Kidney (tissue), 22 donors: ENCODE measurements at places on chromosomes 7 and 10.
A peak's percentile ranks its signal among the peaks of the same experiment; 100 is the strongest.

DNA sequence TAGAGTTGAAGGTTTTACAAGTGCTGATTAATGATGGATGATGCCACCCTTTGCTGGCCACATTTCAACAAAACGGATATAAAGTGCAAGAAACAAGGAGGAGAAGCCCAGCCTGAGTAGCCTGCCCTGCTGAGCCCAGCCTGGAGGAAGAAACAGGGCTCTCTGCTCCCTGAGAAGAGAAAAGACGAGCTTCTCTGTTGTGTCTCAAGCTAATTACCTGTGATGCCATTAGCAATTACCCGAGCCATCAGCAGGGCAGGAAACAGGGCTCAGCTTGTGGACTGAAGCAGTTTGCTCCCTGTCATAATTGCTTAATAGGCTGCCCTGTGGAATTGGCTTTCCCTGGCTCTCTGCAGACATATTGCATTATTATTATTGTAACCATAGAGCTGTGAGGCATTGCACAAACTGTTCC lies 709.3 kb upstream of the AUTS2 start:
- no peak for DNase-seq

DNA sequence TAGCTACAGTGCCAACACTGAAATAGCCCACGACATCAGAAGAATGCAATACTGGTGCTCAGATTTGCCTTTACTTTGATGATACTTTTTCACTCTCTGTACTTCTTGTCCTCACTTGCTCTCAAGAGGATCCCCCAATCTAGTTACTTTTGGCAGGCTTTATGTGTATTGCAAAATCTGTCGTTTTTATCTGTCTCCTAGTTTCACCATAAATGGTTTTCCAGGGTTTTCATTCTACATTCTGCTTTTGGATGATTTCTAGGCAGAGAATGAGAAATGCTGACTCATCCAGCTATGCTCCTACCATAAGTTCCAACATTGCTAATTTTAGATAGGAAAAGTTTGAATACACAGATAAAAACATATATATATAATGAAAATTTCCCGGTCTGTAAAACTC lies 659.5 kb upstream of the NRG3 start:
- no peak for DNase-seq

DNA sequence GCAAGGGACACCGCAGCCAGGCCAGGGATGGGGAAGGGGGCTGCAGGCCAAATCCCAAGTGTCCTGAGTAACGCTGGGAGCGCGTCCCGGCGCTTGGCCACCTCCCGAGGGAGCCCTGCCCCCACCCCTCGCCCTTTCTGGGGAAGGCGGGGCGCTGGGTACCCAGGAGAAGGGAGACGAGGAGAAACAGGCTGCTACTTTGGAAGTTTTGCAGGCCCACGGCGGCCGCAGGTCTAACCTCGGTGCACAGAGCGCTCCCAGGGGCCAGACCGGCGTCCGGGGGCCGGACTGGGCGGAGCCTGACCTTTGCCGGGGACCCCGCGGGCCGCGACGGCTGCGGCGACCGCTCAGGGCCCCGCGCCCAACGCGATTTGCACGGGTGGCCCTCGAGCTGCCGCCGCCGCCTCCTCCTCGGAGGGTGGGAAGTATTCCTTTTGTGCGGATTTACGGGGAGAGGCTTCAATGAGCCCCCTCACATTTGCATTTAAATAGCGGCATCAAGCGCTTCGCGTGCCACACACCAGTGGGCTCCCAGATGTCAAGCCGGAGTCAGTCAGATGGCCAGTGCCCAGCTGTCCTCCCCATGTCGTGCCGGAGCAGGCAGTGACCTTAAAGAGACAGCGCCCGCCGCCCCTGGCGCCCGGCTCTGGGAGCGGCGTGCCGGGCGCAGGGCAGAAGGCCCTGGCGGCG lies 3.0 kb upstream of the EBF3 start:
- DNase-seq: no peak

DNA sequence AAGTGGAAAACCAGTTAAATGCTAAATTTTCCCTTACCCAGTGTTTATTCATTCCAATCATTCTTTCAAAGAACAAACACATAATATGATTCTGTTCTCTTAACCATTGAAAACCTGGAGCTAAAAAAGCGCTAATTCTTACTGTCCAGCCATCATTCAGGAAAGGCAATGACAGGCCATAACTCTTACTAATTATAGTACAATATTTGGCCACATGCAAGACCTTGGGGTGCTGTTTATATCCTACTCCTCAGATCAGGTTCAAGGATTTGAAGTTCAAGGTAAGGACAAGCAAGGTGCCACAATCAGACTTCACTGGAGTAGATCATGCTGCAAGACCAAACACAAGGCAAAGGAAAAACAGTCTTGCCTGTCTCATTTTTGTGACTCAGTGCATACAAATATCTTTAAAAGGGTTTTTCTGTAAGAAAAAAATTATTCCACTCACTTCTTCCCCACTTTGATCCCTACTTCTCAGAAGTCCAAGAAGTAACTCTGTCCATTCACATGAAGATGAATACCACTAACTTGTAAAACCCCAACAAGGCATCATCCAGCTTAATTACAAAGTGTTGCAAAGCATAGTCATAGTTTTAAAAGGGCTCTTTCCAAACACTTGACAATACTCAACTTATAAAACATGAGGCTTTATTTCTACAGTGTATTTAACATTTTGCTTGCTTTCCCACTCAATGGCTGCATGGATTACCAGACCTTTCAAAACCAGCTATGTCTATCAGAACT lies 153.0 kb downstream of the DOCK4 start:
- no peak for DNase-seq

- no peak for DNase-seq
These were observed 214.0 kb downstream of the PTPRN2 start for GRCh38 chr7:158373476-158374133.

- DNase-seq: peak; percentile 37
These were observed 98.7 kb downstream of the MICALL2 start for GRCh38 chr7:1360521-1360971.

DNA sequence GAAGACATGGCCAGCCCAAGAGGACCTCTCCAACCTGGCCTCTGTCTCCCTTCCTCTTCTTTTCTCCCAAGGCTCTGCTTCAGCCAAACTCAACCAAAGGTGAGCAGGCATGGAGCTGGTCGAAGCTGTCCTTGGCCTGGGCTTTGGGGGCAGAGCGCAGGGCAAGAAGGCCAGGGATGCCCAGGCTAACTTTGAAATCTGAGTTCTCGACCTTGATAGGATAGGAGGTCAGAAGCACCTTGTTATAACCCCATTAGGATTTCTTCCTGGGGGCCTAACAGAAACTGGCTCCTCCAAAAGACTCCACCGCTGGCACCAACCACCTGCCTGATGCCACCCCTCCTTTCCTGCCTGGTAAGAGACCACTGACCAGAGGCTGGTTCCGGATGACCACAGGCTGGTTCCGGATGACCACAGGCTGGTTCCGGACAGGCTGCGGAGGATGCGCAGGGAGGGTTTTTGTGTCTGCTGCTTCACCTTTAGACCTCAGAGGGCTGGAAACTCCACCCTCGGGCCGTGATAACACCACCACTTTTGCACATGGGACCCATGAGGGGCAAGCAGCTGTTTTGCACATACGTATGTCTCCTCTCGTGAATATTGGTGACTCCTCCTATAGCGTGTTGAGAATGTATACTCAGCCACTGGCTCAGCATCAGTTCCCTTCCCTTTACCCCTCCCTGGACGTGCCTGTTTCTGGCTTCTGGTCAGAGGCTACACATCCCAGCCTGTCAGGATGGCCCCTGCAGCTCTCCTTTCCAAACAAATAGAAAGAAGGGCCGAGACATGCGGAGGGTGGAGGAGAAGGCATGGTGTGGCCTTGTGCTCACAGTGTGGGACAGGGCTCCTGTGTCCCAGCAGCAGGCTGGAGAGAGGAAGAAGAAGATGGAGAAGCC lies 140.1 kb downstream of the DNAJB6 start:
- no peak for DNase-seq
